ENCODE measurements at places on chromosomes 4 and X.

DNA sequence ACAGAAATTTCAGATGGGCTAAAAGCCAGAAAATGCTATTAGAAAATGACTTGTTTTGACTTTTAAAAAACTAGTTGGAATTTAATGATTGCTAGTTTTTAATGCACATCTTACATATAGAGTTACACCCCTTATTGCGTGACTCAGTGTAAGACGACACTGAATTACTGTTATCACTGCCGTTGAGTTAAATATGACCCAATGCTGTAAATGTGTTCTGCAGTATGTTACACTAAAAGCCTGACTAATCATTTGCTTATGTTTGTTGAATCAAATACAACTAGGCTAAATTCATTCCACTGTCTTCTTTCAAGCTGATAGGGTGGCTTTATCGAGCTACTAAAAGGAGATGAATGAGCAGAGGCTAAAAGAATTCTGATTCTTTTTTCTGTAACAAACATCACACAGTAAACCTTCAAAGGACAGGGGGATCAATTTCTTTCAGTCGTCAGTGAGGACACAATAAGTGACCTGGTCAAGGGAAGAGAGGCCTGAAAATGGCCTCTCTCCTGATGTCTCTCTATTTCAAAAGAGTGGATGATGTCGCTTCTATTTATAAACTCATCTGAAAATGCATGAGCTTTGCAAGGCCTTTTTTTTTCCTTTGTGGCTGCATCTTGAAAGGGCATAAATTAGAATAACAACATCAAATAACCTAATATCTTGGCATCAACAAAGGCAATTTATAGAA is 142.2 kb upstream of the KCNIP4 start:
- no peak for DNase-seq

DNA sequence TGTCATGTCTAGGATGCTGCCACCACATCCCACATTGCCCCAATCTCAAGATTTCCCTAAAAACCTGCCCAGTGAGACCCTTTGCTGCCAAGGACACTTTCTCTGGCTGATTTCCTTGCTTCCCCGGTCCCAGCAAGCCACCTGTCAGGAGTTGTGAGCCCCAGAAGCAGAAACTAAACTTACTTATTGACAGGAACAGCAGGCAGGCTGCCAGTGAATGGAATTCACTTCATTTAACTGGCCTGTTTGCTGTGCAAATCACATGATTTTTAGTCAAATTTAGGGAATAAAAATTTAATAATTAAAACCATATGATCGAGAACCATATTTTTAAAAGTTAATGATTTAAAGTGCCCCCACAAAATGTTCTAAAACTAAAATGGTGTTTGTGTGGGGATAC is 48.5 kb downstream of the MAMLD1 start:
- DNase-seq = no peak

DNA sequence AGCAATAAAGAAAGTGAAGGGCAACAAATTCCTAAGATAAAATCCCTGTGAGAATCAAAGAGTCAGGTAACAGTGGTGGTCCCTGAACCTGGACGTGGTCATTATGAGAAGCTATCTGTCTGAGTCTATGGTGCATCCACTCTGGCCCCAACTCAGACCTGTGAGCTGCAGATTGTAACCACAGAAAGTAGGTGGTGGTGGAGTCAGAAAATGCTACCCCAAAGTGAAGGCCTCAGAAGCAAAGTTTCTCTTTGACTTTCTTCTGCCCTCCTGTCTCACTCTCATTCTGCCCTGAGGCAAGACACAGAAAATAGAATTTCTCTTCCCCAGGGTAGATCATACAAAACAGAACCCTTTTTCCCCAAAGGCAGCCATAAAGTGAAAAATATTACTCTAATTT is 84.1 kb upstream of the NEIL3 start:
- no peak for DNase-seq

- no peak for DNase-seq
Measured at GRCh38 chr4:83362492-83363329, 28.1 kb upstream of the HPSE start.

GRCh38 chr4:128908735-128909134 is 99.2 kb downstream of the JADE1 start:
- no peak for DNase-seq

- DNase-seq = no peak
Measured at GRCh38 chr4:78764498-78764961, 11.6 kb upstream of the BMP2K start.

DNA sequence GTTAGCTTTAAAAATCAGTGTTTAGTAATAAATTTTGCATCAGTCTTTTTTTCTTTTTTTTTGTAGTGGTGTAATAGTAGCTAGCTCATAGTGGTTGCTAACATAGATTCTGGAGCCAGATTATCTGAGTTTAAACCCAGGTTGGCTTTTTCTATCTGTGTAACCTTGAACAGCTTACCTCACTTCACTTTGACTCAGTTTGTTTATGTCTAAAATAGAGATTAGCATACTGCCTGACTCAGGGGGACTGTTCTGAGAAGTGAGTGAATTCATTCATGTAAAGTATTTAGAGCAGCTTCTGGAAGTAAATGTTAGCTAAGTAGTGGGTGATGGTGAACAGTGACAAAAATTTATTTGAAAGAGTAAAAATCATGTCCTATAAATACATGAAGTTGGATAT is 32.9 kb downstream of the CPEB2 start:
- DNase-seq = no peak

GRCh38 chrX:30340753-30341152 is 31.6 kb upstream of the NR0B1 start:
- no peak for DNase-seq
